ENCODE measurements at places on chromosomes 2 and 18. TPM values are rescaled to one million over a fixed set of nuclear protein-coding genes. Genes with fewer than 3 reads are reported as not detected.

DNA sequence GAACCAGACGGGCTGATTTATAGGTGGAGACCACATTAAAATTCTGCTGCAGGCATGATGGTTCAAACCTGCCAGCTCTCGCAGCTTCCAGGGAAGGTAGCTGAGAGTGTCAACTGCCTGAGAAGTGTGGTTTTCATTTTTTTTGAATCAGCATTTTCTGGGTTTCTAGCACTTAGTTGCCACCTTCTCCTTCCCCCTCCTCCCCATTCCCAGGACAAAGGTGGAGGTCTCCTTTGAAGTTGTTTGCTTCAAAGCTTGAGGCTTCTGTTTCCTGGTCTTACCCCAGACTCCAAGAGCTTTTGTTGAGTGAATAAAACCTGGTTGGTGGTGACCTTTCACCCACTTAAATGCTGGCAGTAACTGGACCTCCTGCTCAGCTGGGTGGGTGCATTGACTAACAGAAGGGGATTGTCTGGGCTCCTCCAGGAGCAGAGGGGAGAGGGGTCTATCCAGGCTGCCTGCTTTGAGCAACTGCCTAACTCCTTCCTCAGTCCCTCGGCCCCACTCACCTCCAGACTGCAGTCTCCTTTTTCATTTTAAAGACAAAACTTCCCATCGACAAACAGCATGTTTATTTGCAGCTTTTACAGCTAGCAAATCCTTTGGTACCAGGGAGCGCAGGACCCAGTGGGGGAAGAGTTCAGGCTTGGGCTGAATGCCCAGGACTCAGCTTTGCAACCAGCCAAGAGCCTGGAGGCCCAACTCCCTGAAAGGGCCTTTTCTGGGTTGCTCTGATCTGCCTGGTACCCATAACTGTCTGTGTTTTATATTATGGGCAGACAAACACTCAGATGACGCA, 3.5 kb downstream of the RHOB start:
- DNase-seq = peak; percentile 28

- no peak for DNase-seq
Measured at GRCh38 chr2:206739271-206739670, 21.1 kb upstream of the DYTN start.

GRCh38 chr2:23385748-23386338, 864 bp downstream of the KLHL29 start:
- DNase-seq = no peak

Gene CFAP210
- total RNA-seq = not detected

DNA sequence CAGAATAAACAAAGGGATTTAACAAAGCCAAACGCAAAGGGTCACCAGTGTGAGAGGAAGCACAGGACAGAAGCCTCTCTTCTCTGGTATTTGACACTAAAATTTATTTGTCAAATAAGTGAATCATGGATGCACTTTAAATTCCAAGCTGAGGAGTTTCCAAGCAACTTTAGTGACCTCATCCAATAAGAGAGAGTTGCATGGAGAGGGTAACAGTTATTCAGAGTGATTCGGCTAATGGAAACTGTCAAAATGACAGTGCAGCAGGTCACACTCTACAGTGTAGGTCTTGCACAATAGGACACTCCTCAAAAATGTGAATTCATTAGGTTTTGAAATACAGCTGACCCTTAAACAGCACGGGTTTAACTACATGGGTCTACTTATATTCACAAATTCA, 103.9 kb upstream of the ACVR1C start:
- DNase-seq = peak; percentile 47

DNA sequence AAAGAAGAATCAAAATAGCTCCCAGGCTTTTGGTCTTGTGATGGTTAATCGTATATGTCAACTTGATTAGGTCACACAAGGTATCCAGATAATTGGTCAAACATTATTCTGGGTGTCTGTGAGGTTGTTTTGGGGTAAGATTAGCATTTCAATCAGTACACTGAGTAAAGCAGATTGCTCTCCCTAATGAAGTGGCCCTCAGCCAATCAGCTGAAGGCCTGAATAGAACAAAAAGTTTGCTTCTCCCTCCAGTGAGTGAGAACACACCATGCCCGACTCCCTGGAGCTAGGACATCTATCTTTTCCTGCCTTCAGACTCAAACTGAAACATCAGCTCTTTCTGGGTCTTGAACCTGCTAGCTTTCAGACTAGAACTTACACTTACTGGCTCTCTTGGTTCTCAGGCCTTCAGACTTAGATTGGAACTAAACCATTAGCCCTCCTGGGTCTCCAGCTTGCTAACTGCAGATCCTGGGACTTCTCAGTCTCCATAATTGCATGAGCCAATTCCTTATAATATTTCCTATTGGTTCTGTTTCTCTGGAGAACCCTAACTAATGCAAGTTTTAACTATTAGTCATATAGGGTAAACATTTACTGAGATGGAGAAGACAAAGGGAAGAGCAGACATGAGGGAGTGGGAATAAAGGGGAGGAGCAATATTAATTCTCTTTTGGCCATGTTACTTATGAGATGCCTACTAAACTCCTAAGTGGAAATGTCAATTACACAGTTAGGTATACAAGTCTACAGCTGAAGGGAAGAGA, 25.5 kb downstream of the LNPK start:
- DNase-seq = no peak

Data from A172 (cell line).